ENCODE measurements at places on chromosomes 11 and 22.

DNA sequence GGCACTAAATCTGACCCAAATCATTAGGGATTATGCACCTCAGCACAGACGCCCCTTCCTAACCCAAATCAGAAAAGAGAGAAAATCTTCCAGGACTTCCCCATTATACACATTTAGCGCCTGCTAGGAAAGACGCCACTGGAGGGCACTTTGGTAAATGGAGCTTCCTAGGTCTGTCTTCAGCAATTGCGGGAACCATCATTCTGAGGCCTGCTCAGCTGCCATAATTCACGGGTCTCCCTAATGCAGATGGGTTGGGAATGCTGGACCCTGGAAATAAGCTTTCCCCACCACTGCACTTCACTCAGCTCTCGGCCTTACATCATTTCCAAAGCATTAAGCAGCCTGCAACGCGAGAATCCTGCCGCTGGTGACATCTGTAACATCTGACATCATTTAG is 86.2 kb upstream of the OPCML start:
- no peak for DNase-seq

- no peak for DNase-seq
These were observed 336.4 kb downstream of the BRD1 start for GRCh38 chr22:49491221-49491635.

DNA sequence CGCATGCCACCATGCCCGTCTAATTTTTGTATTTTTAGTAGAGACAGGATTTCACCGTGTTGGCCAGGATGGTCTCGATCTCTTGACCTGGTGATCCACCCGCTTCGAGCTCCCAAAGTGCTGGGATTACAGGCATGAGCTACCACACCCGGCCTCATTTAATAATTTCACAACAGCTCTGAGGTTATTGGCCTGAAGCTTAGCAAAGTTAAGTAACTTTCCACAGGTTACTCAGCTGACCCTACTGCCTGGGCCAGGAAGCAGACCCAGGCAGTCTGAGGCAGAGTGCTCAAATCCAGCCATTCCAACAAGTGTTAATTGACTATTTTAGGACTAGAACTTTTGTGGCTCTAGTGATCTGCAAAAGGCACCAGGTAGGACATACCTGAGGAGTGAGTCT is 52.2 kb upstream of the L3MBTL2 start:
- DNase-seq = no peak

GRCh38 chr11:13114566-13115379 is 105.7 kb downstream of the RASSF10 start:
- no peak for DNase-seq

GRCh38 chr11:92384802-92385201 is 160.2 kb downstream of the FAT3 start:
- DNase-seq = no peak

GRCh38 chr11:115765803-115766239 is 261.6 kb upstream of the CADM1 start:
- DNase-seq = no peak

DNA sequence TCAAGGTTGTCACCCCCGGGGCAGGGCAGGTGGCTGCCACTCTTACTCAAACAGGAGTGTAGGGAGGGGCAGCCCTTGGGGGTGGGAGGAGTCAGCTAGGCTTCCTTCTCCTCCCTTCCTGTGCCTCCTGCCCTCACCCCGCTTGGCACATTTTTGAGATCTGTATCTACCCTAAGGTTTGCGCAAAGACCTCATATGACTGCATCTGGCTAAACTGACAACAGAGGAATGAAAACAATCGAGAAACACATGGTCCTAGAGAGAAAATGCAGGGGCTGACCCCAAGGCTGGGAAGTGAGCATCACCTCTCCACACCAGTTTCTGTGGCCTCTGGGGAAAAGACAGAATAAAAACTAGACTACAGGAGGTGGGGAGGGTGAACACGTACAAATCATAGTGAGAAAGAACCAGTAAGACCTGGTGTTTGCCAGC is 28.1 kb downstream of the IGSF9B start:
- DNase-seq = no peak

DNA sequence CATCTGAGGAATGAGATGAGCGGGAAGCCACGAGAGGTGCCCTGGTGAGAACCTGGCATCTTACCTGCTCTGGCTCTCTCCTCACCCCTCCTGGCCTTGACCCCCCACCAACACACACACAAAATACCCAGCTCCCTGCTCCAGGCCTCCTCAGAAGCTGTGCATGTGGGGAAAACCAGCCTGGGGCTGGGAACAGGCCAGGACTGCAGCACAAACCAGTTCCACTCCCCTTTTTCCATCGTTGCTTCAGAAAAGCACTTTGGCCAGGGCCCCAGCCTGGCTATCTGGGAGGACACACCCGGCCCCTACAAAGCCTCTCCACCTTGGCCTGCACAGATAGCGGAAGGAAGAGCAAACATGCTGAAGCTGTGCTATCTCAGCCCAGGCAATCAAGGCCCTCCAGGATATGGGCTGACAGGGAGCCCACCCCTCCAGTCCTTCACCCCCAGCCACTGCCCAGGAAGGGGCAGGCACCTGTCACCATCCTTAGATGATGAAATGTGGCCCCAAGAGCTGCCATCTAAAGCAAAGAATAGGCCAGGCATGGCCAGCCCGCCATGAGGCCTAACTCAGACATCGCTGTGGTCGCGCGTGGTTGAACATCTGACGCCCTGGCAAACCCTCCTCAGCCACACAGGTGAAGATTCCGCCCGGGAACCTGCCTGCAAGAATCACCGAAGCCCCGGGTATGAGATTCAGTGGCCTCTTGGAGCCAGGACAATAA is 35.4 kb downstream of the PISD start:
- DNase-seq = no peak

DNA sequence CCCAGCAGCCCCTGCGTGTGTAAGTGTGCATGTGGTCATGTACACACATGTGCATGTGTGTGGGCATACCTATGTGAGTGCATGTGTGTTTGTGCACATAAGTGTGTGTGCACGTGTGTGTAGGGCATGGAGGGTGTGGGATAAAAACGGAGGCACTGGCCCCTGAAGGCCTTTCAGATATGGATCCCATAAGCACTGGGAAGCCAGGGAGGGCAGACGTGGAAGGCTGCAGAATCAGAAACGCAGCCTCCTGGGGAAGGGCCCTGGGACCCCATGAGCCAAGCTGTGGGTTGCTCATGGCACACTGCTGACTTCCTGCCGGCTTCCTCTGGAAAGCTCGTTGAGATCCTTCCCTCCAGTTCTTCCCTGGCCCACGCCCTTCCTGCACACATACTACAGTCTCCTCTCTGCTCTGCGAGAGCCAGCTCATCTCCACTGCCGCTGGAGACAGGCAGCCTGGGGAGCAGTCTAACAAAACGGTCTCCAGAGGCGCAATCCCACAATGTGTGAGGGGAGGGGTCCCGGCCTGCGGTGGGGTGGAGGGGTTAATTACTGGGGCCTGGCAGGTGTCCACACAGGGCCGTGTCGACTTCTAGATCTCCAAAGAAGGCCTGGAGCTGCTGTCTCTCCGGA is 435.2 kb upstream of the B3GAT1 start:
- DNase-seq = no peak

- no peak for DNase-seq
These were observed 797 bp downstream of the THY1 start for GRCh38 chr11:119421941-119422808.

GRCh38 chr11:125994509-125994908 is 48.7 kb downstream of the VSIG10L2 start:
- no peak for DNase-seq
